CD4-positive, alpha-beta T cell treated with Interferon gamma for 1 hour (primary cell): ENCODE measurements at places on chromosomes 6 and 20.

- DNase-seq: no peak
These were observed 101.5 kb downstream of the RWDD2A start for GRCh38 chr6:83294676-83295075.

- DNase-seq: no peak
These were observed 26.9 kb upstream of the LRRC1 start for GRCh38 chr6:53767941-53768340.

- DNase-seq: no peak
These were observed 74.6 kb downstream of the BACH2 start for GRCh38 chr6:90222008-90222407.

- DNase-seq: no peak
These were observed 15.1 kb downstream of the BMP7 start for GRCh38 chr20:57251344-57251743.
